ENCODE measurements at places on chromosomes 16 and 17. TPM values are rescaled to one million over a fixed set of nuclear protein-coding genes. Genes with fewer than 3 reads are reported as not detected.

KRT222 gene
- 4.2 TPM for total RNA-seq

ADPRM gene
- total RNA-seq, result 14.0 TPM

NLRC5 gene
- 77.0 TPM for total RNA-seq

SLC7A5 gene
- 0.88 TPM for total RNA-seq

TBC1D3D gene
- not detected for total RNA-seq

OR3A2 gene
- not detected for total RNA-seq

TMC5 gene
- under 0.01 TPM for total RNA-seq

BLMH gene
- total RNA-seq, result 34.9 TPM

ETV4 gene
- 2.8 TPM for total RNA-seq

ALDH3A1 gene
- total RNA-seq, result not detected

KRT33A gene
- total RNA-seq, result not detected

DNA sequence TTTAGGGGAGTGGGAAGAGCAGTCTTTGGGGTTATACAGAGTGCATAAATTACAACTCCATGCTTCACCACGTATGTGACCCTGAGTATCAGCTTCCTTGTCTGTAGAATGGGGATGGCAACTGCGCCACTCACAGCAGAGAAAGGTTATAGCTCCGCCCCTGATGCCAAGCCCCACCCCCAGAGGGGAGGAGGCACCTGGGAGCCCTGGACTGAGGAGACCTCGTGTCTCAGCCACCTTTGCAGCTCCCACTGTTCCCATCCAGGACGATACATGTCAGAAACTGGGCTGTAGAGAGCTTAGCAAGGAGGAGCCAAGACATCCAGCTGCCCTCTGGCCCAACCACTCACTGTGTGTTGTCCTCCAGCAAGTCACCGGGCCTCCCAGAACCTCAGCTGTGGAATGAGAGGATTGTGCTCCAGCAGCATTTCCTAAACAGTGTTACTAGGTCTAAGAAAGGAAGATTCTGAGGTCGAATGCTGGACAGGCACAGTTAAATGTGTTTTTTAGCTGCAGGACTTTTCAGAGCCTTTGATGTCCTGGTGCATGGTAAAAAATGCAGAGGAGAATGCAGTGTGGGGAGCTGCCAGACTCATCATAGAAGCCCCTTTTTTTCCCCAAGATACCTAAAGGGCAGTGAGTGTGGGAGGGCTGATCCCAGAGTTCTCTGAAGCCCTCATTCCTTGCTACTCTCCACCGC is 49.4 kb downstream of the BEAN1 start:
- peak; percentile 15 for DNase-seq

DNA sequence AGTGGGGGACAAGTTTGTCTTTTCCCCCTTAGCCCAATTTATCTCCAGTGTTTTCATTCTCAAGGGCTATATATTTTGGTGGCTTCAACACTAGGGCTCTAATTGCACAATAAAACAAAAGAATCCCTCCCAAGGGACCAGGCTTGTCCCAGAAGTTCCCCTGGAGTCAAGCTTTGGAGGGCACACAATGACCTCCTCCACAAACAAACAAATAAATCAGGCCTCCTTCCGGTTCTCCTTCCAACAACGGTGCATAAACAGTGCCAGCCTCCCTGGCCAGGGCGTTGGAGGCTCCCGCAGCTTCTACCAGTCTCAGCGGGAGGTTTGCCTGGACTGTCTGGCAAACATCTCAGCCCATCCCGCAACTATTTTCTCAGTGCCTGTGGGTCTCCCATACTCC is 188.0 kb upstream of the FOXF1 start:
- DNase-seq, result no peak

DNA sequence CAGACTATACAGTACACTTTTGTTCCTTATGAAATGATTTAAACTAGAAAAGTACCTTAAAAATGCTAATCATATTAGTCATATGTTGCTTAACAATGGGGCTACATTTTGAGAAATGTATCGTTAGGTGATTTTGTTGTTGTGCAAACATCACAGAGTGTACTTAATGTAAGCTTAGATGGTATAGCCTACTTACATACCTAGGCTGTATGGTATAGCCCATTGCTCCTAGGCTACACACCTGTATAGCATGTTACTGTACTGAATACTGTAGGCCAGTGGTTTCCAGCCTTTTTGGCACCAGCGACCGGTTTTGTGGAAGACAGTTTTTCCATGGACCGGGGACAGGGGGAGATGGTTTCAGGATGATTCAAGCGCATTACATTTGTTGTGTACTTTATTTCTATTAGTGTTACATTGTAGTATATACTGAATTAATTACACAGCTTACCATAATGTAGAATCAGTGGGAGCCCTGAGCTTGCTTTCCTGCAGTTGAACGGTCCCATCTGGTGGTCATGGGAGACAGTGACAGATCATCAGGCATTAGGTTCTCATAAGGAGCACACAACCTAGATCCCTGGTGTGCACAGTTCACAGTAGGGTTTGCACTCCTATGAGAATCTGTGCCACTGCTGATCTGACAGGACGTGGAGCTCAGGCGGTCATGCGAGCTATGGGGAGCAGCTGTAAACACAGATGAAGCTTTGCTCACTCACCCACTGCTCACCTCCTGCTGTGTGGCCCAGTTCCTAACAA is 35.0 kb upstream of the MRC2 start:
- DNase-seq, result no peak

DNA sequence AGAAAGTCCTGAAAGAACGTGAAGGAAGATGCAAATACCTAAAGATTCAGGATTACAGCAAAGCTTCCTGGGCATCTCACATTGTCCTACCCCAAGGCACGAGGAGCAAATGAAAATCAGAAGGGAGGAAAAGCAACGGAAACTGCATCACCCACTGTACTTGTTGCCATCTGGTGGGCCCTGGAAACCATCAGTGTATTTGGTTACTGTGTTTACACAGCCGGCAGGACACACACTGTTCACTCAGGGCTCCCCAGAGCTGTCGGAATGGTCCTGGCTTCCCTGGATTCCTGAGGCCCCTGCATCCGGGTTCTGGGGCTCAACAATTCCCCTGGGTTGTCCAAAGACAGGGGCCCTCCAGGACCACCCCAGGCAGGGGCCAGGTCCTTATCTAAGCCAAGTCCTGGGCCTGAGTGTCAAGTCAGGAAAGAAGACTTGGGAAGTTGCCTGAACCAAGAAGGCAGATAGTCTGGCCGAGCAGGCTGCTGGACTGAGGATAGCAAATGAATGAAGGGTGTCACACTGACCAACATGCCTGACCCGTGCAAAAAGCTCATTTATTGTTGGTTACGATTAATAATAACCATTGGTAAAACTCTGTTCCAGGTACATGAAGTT is 52.8 kb downstream of the SOX9 start:
- no peak for DNase-seq

GRCh38 chr17:68329331-68329730 is 38.0 kb downstream of the ARSG start:
- no peak for DNase-seq

DNA sequence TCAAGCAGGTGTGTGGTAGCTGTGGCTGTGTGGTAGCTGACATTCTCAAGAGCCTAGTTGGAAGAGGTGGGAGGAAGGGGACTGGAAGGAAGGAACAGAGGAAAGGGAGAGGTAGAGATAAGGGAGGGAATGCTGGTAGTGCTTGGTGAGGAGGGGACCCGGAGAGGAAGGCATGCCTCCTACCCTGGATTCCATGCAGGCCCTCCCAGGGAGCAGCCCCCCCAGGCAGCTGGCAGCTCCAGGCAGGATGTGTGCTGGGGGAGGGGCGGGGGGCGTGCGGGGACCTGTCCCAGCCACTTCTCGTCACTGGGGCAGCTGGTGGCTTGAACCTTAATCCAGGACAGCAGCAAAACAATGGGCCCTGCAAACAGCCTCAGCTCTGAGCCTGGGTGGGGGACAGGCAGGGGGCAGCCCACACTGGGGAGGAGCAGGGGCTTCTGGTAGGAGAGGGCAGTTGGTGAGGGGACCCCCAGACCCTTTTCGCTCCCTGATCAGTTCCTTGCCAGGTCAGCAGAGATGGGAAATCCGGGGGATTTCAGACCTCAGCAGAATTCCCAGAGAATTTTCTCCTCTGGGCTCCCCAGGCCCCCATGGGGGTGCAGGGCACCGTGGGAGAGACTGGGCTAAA is 27.1 kb downstream of the ARHGAP23 start:
- DNase-seq, result no peak

DNA sequence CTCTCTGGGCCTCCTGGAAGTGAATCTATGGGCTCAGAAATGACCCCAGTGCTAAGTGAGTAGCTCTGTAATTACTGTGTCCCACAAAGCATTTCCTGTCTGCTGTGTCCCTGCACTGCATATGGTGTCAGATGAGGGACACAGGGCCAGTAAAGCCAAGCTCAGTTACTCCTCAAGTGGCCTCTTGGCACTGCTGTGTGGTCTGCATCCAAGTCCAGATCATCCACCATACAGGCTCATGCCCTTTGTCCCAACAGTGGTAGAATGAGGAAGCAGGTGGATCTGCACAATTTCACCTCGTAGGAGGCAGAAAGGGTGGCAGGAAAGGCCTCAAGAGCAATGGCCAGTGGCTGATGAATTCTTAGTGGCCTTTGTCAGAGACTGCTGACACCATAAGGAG is 146.8 kb downstream of the SOX9 start:
- no peak for DNase-seq

DNA sequence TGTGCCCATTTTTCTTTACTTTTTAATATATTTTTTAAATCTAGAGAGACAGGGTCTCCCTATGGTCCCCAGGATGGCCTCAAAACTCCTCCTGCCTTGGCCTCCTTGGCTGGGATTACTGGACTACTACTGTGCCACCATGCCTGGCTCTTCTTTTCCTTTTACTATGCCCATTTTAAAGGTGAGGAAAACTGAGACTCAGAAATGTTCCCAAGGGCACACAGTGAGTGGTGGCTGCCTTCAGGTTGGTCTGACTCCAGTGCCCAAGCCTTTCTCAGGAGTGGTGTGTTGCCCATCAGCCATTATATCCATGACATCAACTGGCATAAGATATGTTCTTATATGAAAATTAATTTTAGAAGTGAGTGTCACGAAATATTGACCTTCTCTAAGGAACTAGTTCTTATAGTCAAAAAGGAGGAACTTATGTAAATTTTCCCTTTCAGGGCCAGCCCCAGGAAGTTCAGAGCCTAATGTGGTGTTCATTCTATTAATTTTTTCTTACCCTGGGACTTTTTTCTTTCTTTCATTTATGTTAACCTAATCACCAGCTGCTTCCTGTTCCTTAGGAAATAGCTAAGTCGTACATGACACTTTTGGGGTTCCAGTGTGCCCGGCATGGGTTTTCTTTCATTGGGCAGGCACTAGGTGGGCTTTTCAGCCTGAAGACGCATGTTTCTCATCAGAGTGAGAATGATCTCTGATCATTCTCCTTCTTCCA is 17.9 kb upstream of the SPN start:
- no peak for DNase-seq

DNA sequence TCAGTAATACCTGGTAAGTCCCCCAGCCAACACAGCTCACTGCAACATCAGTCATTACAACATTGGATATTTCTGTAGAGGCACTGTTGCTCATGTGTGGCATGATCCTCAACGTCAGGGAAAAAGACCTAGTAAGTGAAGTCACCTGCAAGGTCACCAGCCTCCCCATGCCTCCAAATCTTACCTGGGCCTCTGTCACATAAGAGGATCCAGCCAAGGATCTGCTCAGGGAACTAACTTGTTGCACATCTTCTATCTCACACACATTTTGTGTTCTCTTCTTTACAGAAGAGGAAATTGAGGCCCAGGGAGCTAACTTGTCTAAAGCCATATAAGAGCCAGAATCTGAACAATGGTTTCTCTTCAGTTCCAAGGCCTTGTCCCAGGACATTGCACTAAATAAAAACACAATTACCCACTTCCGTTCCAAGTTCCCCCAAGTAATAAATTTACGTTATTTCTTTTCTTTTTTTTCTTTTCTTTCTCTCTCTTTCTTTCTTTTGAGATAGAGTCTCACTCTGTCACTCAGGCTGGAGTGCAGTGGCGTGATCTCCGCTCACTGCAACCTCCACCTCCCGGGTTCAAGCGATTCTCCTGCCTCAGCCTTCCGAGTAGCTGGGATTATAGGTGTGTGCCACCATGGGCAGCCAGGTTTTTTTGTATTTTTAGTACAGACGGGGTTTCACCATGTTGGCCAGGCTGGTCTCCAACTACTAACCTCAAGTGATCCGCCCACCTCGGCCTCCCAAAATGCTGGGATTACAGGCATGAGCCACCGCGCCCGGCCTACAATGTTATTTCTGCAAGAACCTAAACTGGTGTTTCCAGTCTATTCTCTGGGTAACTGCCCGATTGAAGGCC is 1.3 kb downstream of the SHMT1 start:
- DNase-seq, result no peak

GRCh38 chr16:81487301-81487720 is 42.7 kb downstream of the CMIP start:
- DNase-seq, result no peak

GRCh38 chr17:6299275-6299674 is 135.6 kb downstream of the AIPL1 start:
- no peak for DNase-seq

DNA sequence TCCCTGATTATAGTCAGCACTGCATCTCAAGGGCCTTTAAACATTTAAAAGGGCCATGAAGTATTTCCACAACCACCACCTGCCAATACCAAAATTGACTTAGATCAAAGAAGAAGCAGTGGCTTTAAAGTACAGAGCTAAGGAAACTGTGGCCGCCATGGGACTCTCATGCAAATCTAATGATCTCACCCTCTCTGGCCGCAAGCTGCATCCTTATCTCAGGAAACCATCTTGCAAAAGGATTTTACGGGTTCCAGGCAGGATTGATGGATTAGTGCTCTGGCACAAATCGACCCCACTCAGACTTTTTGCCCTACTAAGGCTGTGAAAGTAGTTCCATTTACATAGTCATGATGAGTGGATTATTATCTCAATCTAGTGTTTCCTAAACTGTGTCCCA is 22.6 kb downstream of the CDRT4 start:
- no peak for DNase-seq

GRCh38 chr16:78800523-78800922 is 701.1 kb downstream of the WWOX start:
- no peak for DNase-seq

DNA sequence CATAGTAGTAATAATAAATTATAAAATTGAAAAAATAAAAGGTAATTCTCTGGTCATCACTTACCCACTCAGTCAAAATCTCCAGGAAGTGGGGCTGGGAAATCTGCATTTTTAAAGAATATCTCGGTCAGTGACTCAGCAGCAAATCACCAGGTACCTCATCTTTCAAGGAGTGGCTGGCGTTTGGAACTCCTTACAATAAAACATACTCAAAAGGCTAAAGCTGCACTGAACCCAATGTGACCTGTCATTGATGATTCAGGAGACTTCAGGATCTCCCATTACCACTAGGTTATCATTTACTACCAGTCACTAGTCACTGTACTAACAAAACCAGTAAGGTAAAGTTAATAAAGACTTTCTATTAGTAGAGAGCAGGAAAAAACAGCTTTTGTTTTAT is 21.5 kb upstream of the RFFL start:
- no peak for DNase-seq

GRCh38 chr17:71068408-71068750 is 899.0 kb downstream of the KCNJ2 start:
- DNase-seq, result no peak

- DNase-seq, result no peak
Measured at GRCh38 chr17:10352893-10353292, 19.9 kb downstream of the MYH13 start.

- DNase-seq, result no peak
Measured at GRCh38 chr17:40034426-40035161, 19.4 kb downstream of the CSF3 start.
